ENCODE measurements at places on chromosomes 4 and X.

DNA sequence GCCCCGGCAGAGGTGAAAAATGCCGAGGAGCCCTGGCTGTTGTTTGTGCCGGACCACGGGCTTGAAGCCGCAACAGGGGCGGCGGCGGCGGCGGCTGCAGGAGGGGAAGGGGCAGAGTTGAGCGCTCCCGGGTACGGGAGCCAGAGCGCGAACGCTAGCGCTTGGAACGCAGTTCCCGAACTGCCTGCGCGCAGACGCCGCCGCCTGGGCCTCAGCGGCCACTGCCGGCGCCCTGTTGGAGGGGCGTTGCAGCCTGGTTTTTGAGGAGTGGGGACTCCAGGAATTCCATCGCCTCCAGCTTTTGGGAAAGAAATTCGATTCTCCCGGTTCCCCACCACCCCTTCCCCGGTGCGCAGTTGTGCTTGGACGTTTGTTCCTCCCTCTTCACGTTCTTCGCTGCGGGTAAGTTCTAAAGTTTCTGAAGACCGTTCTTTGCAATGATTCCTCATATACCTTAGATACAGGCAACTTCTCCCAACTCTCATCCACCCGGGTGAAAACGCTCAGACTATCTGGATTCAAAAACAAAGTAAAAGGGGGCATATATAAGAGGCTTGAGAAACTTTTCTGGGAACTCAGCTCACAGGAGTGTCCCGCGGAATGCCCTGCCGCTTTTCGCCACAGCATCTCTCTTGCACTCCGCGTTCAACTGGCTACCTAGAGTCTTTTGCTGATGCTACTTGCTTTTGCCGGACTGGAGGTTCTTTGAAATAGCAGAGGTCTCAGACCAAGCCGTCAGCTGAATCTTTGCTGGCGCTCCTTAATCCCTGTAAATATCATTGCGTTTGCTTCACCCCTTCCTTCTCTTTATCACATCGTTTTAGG lies 1.0 kb downstream of the FAT4 start:
- DNase-seq = no peak

DNA sequence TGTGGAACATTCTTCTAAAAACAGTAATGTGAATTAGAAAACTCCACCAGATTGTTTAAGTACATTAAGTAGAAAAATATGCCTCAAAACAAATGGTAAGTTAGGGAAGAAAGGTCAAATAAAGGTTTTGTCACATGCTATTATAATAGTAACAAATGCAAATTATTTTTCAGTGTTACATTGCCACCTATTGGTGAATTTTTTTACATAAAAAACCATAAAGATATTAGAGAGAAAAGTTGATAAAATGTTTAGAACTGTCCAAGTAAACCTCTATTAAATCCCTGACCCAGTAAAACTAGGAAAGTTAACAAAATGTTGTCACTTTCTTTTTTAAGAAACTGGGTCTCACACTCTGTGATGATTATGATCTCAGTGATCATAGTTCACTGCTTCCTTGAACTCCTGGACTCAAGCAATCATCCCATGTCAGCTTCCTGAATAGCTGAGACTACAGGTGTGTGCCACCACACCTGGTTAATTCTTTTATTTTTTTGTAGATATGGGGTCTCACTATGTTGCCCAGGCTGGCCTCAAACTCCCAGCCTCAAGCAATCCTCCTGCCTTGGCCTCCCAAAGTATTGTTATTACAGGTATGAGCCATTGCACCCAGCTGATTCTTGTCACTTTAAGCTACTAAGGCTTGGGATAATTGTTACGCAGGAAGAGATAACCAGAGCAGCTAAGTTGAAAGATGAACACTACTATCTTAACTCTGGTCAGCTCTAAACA lies 157.6 kb downstream of the ATRX start:
- no peak for DNase-seq

GRCh38 chrX:2635342-2635741 lies 55.8 kb upstream of the CD99 start:
- no peak for DNase-seq

- DNase-seq = no peak
These were observed 60.9 kb upstream of the TXK start for GRCh38 chr4:48194971-48195370.

DNA sequence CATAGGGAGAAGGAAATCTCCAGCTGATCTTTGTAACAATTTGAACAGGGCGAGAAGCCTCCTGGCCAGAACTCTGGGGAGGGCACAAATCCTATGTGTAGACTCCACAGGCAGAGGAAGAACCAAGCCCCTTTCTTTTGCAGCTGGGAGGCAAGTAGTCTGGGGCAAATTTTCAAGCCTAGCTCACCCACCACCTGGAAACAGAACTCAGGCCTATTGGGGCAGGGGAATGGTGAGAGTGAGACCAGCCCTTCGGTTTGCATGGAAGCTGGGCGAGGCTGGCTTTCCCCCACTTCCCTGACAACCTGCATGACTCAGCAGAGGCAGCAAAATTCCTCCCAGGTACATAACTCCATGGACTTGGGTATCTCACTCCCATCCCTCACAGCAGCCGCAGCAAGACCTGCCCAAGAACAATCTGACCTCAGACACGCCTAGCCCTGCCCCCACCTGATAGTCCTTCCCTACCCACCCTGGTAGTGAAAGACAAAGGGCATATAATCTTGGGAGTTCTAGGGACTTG lies 138.2 kb downstream of the EMCN start:
- DNase-seq = no peak

GRCh38 chr4:71444395-71444794 lies 105.6 kb downstream of the SLC4A4 start:
- no peak for DNase-seq

- no peak for DNase-seq
These were observed 11.9 kb upstream of the CAPN6 start for GRCh38 chrX:111282139-111282538.

DNA sequence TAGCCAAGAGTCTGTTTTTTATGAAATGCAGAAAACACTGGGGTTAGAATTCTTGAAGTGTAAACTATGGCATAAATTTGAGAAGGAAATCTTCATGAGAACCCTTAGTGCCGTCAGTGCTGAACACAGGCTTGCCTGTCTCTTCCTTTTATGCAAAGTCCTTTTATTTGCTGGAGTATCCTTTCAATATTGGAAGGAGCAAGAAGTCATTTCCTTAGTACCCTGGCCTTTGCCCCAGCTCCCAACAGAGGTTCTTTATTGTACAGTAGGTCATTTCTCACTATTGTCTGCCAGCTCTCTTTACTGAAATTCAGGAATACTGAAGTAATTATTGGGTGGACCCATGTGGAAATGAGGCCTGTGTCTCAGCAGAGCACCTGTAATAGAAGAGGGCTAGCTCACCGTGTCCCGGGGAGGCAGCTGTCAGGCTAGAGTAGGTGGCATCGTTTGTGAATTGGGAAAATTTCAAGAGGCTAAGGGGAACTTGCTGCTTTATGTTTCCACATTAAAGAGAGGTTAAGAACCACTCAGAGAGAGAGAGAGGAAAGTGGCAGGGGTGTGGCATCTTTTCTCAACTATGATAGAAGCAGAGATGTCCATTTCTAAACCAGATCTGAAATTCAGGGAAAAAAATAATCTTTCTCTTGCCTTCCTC lies 8.7 kb downstream of the FHDC1 start:
- DNase-seq = no peak

GRCh38 chrX:110036162-110037033 lies 33.5 kb downstream of the TMEM164 start:
- DNase-seq = no peak

- DNase-seq = no peak
These were observed 43.5 kb downstream of the LHFPL1 start for GRCh38 chrX:112636288-112636687.

DNA sequence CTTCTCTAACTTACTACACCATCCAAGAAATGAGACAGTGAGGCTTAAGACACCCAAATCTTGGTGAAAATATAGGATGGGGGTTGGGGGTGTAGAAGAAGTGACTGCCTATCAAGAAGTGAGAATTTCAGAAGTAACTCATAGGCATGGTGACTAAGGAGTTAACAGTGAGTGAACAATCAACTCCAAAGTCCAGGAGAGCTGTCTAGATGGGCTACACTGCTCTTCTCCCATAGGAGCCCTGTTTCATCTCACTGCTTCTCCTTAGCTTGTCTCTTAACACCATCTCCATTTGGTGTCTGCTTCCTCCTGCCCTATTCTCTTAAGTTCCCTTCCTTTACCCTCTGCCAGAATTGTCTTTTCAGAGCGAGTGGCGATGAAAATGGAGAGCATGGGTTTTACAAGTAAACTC lies 22.7 kb downstream of the FABP2 start:
- no peak for DNase-seq

DNA sequence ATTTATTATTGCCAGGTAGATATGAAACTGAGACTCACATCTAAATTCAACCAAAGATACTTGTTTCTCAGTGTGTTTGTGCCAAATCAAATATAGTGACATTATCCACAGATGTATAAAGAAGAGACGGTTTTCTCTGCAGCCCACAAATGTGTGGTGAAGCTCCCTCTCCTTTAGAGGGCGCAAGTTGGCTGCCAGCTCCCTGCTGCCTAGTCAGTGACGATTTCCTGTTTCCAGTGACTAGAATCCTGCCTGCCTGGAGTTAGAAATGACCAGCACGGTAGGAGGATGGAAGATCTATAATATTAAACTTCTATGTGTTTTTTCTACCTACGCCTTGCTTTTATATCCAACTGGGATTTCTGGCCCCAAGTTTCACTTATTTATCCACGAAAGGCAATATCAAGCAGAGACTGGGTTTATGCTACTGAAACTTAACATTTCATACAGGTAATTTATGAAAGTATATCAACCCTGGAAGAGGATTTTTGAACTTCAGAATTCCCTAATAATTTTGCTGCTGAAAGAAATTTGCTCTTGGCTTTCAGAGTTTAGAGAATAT lies 1793.7 kb upstream of the TENM3 start:
- DNase-seq = no peak

DNA sequence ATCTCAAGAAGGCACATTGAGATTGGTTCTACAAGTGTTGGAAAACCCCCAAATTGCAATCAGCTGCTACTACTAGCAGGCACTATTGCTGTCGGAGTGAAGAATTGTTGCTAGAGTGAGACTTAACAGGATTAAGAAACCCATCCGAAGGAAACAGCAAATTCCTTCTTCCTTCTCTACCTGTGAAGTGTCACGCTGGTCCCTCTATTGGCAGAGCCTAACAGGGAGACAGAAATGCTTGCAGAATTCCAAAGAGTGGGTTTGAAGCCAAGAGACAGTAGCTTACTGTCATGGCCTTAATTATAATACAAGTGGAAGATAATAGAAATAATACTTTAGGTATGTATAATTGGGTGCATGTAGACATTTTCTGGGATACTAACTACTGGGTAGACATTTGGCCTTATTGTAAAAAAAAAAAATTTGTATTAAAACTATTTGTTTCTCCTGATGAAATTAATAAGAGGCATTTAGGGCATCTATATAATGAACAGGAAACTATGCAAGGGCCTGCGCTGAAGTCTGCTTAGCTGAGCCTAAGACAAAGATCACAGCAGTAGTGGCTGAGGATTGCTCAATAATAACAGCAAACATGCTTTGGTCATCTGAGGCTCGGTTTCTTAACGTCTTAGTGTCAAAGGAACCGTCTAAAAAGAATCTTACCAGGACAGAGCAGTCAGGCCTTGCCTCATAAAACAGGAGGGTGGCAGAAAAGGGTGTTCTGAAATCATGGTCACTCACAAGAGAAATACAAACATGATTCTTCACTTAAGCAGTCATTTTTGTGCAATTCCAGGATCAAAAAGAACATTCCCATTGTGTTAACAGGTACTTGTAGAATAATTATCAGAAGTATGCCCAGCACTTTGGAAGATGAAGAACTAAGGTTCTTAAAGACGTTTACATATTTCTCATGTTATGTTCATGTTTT lies 40.8 kb downstream of the FAM241A start:
- DNase-seq = no peak

DNA sequence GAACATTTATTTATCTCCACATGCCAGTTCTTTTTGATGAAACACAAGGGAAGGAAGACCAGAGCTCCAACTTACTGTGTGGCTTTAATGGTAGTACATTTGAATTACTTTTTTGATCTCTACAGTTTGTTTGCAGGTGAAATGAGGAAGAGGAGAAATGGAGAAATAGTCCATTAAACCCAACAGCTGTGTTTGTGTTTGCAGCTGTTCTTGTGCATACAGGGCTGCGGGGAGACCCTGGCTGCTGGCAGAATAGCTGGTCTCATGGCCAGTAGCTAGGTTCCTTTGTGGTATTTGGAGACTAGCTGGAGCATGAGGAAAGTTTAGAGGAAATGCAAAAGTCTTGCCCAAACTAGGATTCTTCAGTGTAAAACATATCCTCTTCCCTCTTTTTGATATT lies 374.8 kb downstream of the GPAT3 start:
- DNase-seq = no peak

GRCh38 chr4:153676984-153677383 lies 7.1 kb upstream of the TLR2 start:
- no peak for DNase-seq

GRCh38 chrX:2501559-2502102 lies 855 bp upstream of the DHRSX start:
- no peak for DNase-seq

- DNase-seq = no peak
These were observed 24.1 kb upstream of the ALB start for GRCh38 chr4:73379946-73380345.

- no peak for DNase-seq
These were observed 188.2 kb downstream of the LDB2 start for GRCh38 chr4:16710198-16710597.

DNA sequence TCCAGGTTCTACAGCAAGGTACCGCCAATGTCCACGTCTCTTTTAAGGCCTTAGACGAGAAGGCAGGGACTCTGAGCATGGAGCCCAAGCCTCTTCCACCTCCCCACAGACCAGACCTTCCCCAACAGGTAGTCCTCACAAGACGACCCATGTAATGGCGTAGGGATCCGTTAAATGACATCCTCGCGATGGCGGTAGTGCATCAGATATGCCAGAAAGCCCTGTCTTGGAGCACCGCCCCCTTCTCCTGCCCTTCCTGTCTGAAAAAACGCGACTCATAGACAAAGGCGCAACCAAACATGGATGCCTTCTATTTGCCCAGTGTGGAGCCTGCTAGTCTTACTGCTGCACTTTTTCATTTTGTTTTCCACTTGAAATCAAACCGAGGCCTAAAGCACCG lies 185.4 kb downstream of the OR13H1 start:
- no peak for DNase-seq

GRCh38 chrX:74924449-74925224 lies 615 bp downstream of the NEXMIF start:
- DNase-seq = no peak

DNA sequence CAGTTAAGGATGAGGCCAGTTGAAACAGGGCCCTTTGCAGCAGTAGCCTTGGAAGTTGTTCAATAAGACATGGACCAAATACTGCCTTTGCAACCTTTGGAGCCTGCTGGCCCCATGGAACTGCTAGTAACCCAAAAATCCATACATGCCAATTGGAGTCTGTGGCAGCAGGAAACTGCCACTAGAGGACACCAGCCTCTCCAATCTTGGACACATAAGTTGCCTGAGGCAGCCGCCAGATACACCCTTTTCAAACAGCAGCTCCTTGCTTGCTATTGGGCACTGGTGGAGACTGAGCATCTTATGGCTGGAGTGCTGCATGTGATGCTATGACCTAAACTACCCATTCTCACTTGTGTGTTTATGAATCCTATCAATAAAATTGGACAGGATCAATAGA lies 14.8 kb upstream of the LAP3 start:
- no peak for DNase-seq
